ENCODE measurements at places on chromosomes 13 and 19. TPM values are rescaled to one million over a fixed set of nuclear protein-coding genes. Genes with fewer than 3 reads are reported as not detected.

ZNF471 gene
- 1.1 TPM for total RNA-seq

- DNase-seq: no peak
Observed at GRCh38 chr13:36480726-36481427, 48.6 kb downstream of the CCNA1 start.

GRCh38 chr13:110443622-110444225 is 117.8 kb downstream of the RAB20 start:
- no peak for DNase-seq

- no peak for DNase-seq
Observed at GRCh38 chr13:113820813-113821651, 42.8 kb downstream of the GAS6 start.

DNA sequence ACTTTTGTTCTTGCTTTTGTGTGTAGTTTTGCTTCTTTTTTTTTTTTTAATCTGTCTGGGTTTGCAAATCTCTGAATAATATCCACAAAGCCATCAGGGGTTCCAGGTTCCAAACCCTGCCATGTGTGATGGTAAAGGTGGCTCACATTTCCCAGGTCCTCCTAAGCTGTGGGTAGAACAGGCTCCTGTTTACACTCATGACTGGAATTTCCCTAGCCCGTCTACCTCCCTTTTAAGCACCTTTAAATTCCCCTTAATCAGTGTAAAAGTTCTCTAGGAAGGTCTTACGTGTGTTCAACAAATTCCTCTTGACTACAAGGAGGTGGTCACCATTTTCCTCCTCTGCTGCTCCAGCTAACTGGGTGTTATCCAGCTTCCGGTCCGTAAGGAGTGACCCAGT is 62.8 kb downstream of the EFNB2 start:
- DNase-seq: no peak

DNA sequence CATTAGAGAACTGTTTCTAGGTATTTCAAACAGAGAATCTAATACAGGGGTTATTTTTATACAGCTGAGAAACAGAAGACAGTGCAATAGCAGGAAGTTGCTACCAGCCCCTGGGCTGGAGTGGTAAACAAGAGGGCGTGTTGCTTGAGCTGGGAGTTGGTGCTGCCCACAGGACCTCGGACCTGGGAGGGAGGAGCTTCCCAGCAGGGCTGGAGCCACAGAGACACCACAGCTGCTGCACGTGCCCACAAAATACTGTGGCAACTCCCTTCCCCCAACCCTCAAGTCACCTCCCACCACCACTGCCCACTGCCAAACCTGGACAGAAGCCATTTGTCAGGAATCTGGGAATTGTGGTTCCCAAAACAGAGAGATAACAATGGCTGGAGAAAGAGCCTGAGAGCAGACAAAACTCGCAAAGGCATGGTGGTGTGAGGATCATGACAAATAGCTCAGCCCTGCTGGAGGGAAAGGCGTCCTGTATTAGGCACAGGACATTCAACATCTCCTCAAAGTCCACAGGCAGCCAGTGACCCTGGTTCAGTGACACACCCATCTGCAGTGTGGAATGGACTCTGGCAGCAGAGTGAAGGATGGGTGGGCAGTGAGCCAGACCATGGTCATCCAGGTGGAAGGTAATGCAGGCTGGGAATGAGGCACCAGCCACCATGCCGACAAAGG is 57.2 kb downstream of the SPATA13 start:
- peak; percentile 21 for DNase-seq

GRCh38 chr13:74133657-74134201 is 475 bp downstream of the KLF12 start:
- peak; percentile 90 for DNase-seq

- DNase-seq: peak; percentile 86
Observed at GRCh38 chr19:44447916-44448674, at the start of gene ZNF229. TSS of gene ZNF229 (minus strand) at chr19:44448472. CDS start at chr19:44442847, 5,625 bp downstream.

DNA sequence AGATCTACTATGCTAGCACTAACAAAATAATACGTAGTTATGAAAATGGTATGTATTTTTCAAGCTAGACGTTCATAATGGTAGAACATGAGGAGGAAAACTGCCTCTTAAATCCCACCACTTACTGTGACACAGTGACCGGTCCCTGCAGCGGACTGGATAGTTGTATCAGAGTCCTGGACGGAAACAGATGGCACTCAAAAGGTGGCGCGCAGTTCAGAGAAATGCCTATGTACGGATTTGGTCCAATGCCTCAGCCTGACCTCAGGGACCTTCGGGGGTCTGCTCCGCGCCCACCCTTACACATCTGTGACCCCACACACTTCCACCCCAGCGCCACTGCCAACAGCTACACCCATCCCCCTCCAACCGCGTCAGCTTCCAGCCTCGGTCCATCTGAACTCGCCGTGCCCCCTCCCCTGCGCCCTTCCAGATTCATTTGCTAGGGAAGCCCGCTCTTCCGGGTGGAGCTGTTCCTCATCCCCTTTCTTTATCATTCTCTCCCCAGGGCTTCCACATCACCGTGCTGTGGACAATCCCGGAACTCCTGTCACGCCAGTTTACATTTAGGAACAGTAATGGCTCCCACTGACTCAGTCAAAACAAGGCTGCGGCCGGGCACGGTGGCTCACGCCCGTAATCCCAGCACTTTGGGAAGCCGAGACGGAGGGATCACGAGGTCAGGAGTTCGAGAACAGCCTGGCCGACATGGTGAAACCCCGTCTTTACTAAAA is 792 bp upstream of the LENG8 start:
- DNase-seq: peak; percentile 34

GRCh38 chr13:45541806-45542205 is 73.7 kb downstream of the ERICH6B start:
- no peak for DNase-seq
